ENCODE measurements at places on chromosomes 12 and 14.

GRCh38 chr14:99182548-99183250 is 89.3 kb downstream of the BCL11B start:
- no peak for DNase-seq

- DNase-seq: no peak
Observed at GRCh38 chr14:56709201-56709600, 101.1 kb downstream of the OTX2 start.

GRCh38 chr14:105227346-105227745 is 21.0 kb upstream of the BTBD6 start:
- DNase-seq: no peak

GRCh38 chr12:44570036-44570583 is 306.0 kb downstream of the NELL2 start:
- no peak for DNase-seq

- no peak for DNase-seq
Observed at GRCh38 chr12:52993558-52993869, 12.7 kb upstream of the EIF4B start.

DNA sequence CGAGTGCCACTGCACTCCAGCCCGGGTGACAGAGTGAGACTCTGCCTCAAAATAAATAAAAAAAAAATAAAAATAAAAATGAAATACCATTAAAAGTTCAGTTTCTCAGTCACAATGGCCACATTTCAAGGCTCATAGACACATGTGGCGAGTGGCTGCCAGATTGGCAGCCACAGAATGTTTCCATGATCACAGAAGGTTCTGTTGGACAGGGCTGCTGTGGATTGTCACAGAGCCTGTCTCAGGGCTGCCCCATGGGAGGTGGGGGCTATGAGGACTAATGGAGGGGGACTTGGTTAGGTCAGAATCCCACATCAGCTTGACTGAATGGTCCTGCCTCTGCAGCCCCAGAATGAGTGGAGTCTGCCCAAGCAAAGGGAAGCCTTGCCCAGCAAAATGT is 3.8 kb upstream of the PLA2G1B start:
- no peak for DNase-seq

- no peak for DNase-seq
Observed at GRCh38 chr14:103111232-103111868, 11.9 kb upstream of the TNFAIP2 start.

- DNase-seq: no peak
Observed at GRCh38 chr14:65492266-65492665, 79.7 kb downstream of the FUT8 start.

DNA sequence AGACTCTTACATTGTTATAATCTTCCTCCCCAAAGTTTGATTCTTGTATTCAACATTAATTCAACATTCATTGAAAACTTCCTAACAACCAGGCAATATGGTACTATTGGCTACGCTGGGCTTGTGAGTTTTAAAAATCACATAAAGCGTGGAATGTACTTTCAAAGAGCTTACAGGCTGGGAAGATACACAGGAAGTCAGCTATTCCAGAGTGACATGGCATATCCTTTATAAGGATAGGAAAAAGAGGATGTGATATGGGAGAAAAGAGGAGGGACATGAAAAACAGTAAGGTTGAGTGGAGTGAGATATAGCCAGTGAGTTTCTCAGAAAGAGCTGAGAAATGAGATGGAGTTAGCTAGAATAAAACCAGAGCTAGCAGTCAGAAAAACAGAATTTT is 103.6 kb upstream of the ATF7IP start:
- no peak for DNase-seq

DNA sequence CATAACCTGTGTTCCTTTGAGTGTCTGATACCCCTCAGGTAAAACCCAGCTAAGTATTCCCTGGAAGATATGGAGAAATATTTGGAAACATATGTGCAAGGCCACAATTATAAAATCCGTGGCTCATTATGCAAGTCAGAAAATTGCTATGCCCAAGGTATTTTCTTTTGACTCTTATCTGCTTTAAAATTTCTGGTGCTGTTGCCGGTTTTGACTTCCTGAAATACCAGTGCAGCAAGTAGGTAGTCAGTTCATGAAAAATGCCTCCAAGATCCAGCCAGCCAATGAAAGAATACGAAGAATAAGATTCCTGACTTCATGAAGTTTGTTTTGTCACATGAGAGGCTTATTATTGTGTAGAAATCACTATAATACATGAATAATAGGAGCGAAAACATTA is 20.2 kb upstream of the FUT8 start:
- no peak for DNase-seq

GRCh38 chr12:11578461-11578993 is 70.9 kb upstream of the ETV6 start:
- no peak for DNase-seq

DNA sequence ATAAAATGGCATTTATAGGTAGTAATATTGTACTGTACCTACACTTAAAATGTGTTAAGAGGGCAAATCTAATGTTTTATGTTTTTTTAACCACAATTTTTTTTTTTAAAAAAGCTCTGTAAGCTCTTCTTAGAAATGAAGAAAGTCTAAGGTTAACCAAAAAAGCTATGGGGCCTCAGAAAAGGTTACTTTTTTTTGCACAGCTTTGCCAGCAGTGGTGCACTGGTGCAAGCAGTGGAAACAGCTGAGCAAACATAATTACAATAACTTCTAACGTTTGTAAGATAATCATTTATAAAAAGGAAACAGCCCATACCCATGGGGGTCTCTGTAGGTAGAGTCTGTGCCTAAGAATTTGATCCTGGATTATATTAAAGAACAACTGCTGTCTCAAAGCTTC is 85.1 kb upstream of the NID2 start:
- DNase-seq: no peak

GRCh38 chr14:35855876-35856481 is 29.8 kb downstream of the BRMS1L start:
- DNase-seq: no peak
